ENCODE measurements at places on chromosomes 6 and 20. TPM values are rescaled to one million over a fixed set of nuclear protein-coding genes. Genes with fewer than 3 reads are reported as not detected.

- no peaks in the 10 kb centered on the region for H3K27me3 ChIP-seq
- peaks cover 17% of the 10 kb centered on the region for H3K4me1 ChIP-seq
- H3K36me3 ChIP-seq: peaks cover 10% of the 10 kb centered on the region
- H3K4me3 ChIP-seq: peak overlapping the region; percentile 99
Observed at GRCh38 chr20:33442136-33443005, 1.2 kb downstream of the SNTA1 start.

GRCh38 chr6:135347887-135348286, 149.7 kb downstream of the AHI1 start:
- H3K4me1 ChIP-seq: no peaks in the 10 kb centered on the region
- DNase-seq: no peak
- H3K27ac ChIP-seq: no peak overlapping the region
- no peaks in the 10 kb centered on the region for H3K36me3 ChIP-seq
- no peaks in the 10 kb centered on the region for H3K27me3 ChIP-seq

GRCh38 chr20:45867819-45868176, 10.4 kb downstream of the ZSWIM3 start:
- no peak overlapping the region for H3K4me3 ChIP-seq
- no peaks in the 10 kb centered on the region for H3K36me3 ChIP-seq
- peaks cover 12% of the 10 kb centered on the region for H3K4me1 ChIP-seq
- H3K27me3 ChIP-seq: no peaks in the 10 kb centered on the region

GRCh38 chr6:27495386-27496135, 22.7 kb upstream of the ZNF184 start:
- peak overlapping the region; percentile 56 for H3K4me3 ChIP-seq
- peak; percentile 97 for DNase-seq
- H3K36me3 ChIP-seq: no peaks in the 10 kb centered on the region
- H3K27ac ChIP-seq: peak overlapping the region; percentile 7
- no peaks in the 10 kb centered on the region for H3K4me1 ChIP-seq

GRCh38 chr6:72944660-72945059, 280.6 kb downstream of the KHDC1L start:
- H3K4me3 ChIP-seq: no peak overlapping the region
- H3K4me1 ChIP-seq: no peaks in the 10 kb centered on the region
- DNase-seq: no peak
- no peak overlapping the region for H3K27ac ChIP-seq

DNA sequence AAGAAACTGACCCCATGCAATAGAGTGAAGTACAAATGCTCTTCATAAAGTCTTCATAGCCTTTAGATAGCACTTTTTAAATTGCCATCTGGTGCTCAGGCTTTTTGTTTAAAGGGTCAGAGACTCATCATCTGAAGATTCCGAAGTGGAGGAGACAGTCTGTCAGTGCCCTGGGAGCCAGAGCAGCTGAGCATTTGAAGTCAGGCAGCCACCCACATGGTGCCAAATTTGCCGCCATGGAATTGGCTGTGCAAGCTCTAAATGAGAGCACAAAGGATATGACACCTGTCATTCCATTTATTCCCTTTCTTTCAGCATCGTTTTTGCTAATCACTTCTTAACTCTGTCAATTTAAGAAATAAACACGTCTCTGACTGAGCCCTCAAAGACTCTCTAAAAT, 32.8 kb upstream of the CEP162 start:
- DNase-seq: no peak
- H3K36me3 ChIP-seq: no peaks in the 10 kb centered on the region

DNA sequence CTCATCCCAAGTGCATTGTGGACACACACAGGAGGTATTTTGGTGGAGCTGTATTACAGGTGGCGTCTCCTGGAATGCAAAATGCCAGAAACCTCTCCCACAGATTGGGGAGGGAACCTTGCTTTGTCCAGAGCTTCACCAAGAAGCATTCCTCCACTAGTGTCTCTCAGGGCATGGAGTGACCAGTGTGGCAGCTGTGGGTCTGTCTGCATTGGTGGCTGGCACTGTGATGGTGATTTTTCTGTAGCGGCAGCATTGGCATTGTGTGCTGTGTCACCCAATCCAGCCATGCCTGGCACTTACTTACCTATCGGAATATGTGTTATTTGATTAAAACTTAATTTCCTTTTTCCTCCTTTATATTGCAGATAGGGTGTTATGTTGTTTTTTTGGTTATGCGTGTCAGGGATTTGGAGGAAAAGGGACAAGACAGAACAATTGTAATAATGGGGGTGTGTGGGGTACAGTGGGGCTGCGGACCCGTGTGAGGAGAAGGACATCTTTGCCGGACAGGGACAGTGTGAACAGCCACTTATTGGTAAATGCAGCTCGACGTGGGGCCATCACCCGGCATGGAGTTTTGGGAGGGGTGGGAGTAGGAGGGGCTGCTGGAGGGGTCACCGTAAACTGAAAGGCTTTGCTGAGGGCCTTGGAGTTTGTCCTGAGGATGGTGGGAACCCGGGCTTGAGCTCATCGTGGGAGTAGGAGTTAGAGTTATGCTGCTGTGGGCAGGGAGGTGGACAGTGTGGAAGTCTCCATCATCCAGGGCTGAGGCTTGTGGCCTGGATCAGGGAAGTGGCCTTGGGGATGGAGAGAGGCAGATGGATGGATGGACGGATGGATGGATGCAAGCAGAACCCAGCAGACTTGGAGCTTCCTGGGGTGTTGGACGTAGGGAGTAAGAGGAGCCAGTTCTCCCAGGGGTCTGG, 105.0 kb downstream of the SYCP2 start:
- no peak overlapping the region for H3K27ac ChIP-seq
- 0 out of 2 replicates have a peak, but pooled peaks cover 6% of the 10 kb centered on the region for H3K27me3 ChIP-seq
- H3K4me3 ChIP-seq: no peak overlapping the region
- no peaks in the 10 kb centered on the region for H3K4me1 ChIP-seq
- no peaks in the 10 kb centered on the region for H3K36me3 ChIP-seq
- no peak for DNase-seq

- no peaks in the 10 kb centered on the region for H3K36me3 ChIP-seq
- DNase-seq: peak; percentile 94
- 0 out of 2 replicates have a peak, but pooled peaks cover 3% of the 10 kb centered on the region for H3K27me3 ChIP-seq
Observed at GRCh38 chr20:47950124-47950912, 165.0 kb upstream of the SULF2 start.

- H3K4me1 ChIP-seq: peaks cover 11% of the 10 kb centered on the region
- no peaks in the 10 kb centered on the region for H3K27me3 ChIP-seq
- no peak overlapping the region for H3K4me3 ChIP-seq
- H3K36me3 ChIP-seq: peaks cover 16% of the 10 kb centered on the region
- H3K27ac ChIP-seq: no peak overlapping the region
Observed at GRCh38 chr6:107866606-107867301, 42.6 kb upstream of the SCML4 start.

DNA sequence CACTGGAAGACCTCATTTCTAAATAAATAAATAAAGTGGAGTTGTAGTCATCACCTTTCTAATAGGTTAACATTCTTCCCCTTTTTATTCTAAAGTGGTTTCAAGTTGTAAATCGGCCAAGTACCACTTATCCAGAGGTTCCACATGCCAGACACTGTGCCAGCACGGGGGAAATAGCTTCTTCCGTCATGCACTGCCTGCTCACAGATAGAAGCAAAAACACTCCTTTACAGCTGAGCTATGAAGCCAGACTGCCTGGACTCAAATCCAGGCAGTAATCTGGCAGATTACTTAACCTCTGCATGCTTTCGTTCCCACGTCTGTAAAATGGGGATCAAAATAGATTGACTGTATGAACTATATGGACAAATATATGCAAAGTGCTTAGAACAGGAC, 17.2 kb upstream of the SCML4 start:
- H3K4me1 ChIP-seq: no peaks in the 10 kb centered on the region
- no peaks in the 10 kb centered on the region for H3K36me3 ChIP-seq
- H3K27ac ChIP-seq: no peak overlapping the region
- no peak for DNase-seq

- peaks cover 2% of the 10 kb centered on the region for H3K27me3 ChIP-seq
- H3K36me3 ChIP-seq: no peaks in the 10 kb centered on the region
- H3K4me3 ChIP-seq: no peak overlapping the region
- H3K27ac ChIP-seq: no peak overlapping the region
- H3K4me1 ChIP-seq: peaks cover 8% of the 10 kb centered on the region
Observed at GRCh38 chr20:51532577-51533191, 9.8 kb downstream of the NFATC2 start.

- no peaks in the 10 kb centered on the region for H3K36me3 ChIP-seq
- no peak overlapping the region for H3K4me3 ChIP-seq
- H3K4me1 ChIP-seq: no peaks in the 10 kb centered on the region
- no peak overlapping the region for H3K27ac ChIP-seq
Observed at GRCh38 chr20:52251827-52252226, 60.2 kb upstream of the ZFP64 start.

DNA sequence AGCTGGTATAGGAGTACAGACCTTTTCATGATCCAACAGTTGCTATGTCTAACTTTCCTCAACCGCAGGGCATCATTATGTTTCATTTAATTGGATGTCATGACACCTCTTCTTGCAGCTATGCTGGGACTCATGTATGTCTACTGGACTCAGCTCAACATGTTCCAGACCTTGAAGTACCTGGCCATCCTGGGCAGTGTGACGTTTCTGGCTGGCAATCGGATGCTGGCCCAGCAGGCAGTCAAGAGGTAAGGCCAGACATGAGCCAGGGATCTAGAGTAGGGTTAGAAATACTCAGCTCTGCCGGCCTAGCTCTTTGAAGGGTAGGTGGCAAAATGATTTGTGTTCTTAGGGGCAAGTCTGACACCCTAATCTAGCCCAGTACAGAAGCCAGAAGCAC, 25.2 kb downstream of the GHRH start:
- no peak for DNase-seq
- H3K27me3 ChIP-seq: no peaks in the 10 kb centered on the region
- H3K4me1 ChIP-seq: no peaks in the 10 kb centered on the region
- H3K36me3 ChIP-seq: peaks cover 99% of the 10 kb centered on the region

GRCh38 chr6:152502421-152503188, 134.6 kb downstream of the SYNE1 start:
- H3K4me3 ChIP-seq: no peak overlapping the region
- H3K36me3 ChIP-seq: no peaks in the 10 kb centered on the region
- no peak for DNase-seq

SLC17A1 gene
- not detected for total RNA-seq

RIPOR3 gene
- total RNA-seq: 1.3 TPM

CAP2 gene
- 34.0 TPM for total RNA-seq

RNASET2 gene
- total RNA-seq: 30.4 TPM

RNF144B gene
- total RNA-seq: 8.1 TPM
